Activated CD4-positive, alpha-beta T cell treated with anti-CD3 and anti-CD28 coated beads, Interleukin-2, amount 50 U/mL, for 1 hour (primary cell): ENCODE measurements at places on chromosomes 5 and 9.

DNA sequence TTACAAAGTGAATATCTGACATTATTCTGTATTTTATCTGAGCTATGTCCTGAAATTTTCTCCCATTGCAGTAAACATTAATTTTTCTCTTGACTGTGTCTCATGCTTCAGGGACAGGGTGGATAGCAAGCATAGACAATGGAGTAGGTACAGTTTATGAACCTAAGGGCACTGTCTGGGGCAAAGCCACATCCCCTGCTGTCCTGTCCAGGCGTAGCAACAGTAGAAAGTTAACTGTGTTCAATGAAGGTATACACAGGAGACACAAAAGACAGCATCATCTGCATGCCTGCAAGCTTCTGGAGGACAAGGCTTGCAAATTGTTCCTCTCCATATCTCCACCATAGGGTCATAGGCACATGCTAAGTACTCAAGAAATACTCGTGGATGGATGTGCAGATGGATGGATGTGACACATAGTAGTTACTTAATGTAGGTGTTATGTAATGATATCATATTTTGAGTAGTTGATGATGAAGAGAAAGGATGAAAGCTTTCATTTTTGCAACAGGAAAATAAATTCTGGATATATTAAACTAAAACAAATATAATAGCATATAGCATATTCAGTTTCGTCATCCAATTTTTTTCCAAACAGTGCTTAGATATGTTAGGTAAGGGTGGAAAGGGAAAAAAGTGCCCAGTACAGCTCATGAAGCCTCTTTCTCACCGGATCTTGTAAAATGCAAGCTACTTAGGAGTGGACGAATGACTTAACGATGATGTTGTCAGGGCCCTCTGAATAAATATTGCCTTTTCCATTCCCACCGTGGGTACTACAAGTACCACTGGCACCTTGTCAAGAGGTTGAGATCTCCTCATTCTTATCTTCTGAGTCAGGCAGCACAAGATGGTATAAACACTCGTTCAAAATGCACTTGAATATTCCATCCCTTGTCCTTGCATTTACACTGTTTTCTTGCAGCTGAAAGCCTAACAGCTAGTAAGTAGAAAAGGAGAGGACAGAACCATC, 19.9 kb upstream of the ZSWIM6 start:
- no peak for DNase-seq

- DNase-seq = no peak
Measured at GRCh38 chr5:21889581-21889980, 963.6 kb downstream of the CDH12 start.

DNA sequence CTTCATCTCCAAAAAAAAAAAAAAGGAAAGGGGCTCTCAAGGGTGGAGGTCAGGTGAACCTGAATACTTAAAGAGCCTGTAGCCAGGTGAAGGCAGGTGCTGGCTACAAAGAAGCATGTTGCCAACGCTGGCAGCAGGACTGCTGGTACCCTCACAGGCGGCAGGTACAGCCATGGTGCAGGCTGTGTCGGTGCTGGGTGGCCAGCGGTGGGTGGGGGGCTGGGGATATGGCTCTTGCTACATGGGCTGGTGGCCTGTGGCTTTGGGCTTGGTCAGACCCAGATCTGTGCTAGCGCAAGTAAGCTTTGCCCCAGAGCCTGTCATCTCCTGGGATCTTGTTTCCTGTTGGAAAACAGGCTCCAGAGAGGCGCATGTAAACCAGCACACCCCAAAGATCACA, 86.3 kb upstream of the PHYKPL start:
- DNase-seq = no peak

- DNase-seq = no peak
Measured at GRCh38 chr5:135112008-135112725, 78.1 kb upstream of the PITX1 start.
